ENCODE measurements at places on chromosomes 12 and 14.

DNA sequence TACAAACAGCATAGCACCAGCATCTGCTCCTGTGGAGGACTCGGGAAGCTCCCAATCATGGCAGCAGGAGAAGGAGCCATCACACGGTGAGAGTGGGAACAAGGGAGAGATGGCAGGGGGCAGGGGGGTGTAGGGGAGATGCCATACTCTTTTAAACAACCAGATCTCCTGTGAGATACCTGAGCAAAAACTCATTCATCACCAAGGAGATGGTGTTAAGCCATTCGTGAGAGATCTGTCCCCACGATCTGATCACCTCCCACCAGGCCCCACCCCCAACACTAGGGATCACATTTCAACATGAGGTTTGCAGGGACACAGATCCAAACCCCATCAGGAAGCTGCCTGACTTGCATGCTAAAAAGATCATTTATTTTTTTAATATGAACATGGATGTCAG lies 499.3 kb downstream of the TMEM132D start:
- no peak for DNase-seq

DNA sequence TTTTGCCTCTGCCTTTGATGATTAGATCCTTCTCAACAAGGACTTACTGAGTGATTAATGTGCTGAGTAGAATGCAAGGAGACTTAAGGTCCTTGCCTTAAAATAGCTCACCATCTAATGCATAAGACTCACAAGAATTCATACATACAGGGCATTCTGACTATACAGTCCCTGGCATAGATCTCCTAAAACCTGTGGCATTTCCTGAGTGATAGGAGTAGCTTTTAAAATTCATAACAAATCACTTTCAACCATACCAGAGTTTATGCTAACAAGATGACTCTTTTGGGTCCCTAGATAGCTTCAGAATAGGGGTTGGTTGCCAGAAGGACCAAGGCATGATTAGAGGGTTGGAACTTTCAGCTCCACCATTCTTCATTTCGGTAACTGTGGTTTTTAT lies 48.8 kb downstream of the STXBP6 start:
- DNase-seq = no peak

DNA sequence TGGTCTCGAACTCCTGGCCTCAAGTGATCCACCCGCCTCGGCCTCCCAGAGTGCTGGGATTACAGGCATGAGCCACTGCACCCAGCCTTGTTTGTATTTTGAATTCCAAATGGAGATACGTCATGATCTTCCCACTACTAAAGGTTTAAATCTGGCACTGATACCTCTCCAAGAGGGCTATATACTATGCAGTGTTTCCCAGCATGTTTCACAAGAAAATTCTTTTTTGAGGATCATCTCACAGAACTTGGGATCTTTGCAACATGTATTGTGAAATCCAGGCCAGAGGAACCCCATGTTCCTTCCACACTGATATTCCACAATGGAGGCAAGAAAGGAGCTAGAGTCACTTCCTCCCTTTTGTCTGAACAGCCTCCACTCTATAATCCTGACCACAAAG lies 112.7 kb downstream of the NT5DC3 start:
- DNase-seq = no peak

- DNase-seq = no peak
Measured at GRCh38 chr12:40745386-40745785, 53.1 kb downstream of the CNTN1 start.

GRCh38 chr12:111401167-111401605 lies 4.5 kb upstream of the SH2B3 start:
- DNase-seq = no peak

DNA sequence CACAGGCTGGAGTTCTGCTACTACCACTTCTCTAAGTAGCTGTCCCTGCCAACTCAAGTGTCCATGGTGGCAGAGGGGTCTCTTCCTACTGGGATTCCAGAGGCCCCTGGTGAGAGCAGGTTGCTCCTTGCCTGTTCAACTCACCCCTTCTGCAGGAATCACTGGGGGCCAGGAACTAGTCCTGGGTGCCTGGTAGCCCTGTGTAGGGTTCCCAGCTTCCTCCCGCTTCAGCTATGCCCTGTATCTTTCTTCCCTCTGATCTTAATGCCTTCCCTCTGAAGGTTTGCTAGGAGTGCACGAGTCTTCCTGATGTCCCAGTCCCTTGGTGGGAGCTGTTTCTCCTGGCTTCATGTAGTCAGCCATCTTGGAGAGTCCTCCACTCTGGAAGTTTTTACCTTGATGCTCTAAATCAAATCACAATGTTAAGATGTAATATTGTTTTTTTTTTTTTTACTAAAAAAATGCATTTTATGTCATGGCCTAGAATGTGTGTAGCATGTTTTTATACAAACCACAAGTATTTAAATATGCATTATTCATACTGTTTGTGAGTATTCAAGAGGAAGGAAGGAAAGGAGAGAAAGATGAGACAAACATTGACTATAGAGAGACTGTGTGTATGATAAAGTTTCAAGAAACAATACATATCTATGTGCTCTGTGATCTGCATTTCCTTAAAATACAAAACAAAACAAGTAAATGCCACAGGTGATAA lies 54.7 kb downstream of the FRS2 start:
- no peak for DNase-seq

All from RWPE2 (cell line).